Breast epithelium (tissue), 4 donors: ENCODE measurements at places on chromosomes 1 and 21. TPM values are rescaled to one million over a fixed set of nuclear protein-coding genes. Genes with fewer than 3 reads are reported as not detected.

DNA sequence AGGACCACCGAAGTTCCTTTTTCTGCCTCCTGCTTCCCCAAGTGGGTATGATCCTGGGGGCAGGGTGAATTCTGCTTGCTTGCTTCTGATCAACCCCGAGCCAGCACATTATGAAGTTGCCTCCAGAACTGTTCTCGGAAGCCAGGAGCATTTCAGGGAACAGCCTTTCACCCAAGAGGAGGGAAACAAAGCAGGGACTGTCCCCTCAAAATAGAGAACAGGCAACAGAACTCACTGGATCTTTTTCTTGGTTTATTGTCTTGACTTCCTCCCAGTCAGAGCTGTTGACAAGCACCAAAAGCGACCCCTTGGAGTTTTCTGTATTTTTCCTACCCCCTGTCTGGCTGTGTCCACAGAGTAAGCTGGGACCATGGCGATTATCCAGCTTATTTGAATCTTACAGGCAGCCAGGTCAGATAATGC is 258.3 kb upstream of the SGIP1 start:
- no peak overlapping the region for H3K4me3 ChIP-seq
- H3K27ac ChIP-seq: peak overlapping the region; percentile 46
- DNase-seq: no peak
- H3K4me1 ChIP-seq: peaks cover 31% of the 10 kb centered on the region

DNA sequence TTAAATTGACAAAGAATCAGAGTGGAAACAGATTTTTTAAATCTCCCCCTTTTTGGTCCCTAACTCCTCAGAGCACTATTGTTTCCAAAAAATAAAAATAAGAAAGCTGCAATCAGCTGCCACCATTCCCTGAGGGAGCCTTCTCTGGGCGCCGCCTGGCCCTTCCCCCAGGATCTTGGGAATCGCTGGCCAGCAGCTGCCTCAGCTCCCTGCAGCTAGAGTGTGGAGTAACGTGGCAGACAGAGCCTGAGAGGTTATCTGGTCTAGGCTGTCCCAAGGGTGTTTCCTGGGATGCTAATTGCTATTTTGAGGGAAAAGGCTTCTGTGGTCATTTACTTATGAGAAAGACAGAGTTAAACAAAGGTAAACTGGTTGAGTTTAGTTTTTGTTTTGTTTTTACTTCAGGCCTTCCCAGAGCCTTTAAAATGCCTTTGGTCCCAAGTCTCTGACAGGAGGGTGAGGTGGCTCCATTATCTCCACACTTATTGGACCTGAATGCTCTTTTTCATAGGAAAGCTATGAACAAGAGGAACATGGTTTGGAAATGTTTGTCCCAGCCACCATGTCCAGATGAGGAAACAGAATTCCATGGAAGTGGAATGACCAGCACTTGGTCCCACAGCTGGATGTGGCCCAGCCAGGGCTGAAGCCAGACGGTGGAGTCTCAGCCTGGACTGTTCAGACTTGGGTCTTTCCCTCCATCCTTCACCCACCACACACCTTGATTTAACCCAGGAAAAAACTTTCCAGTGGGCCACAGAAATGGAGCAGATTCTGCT is 14.1 kb upstream of the KIAA1614 start:
- H3K4me3 ChIP-seq: no peak overlapping the region
- H3K4me1 ChIP-seq: no peaks in the 10 kb centered on the region
- H3K27ac ChIP-seq: no peak overlapping the region
- DNase-seq: no peak
- no peaks in the 10 kb centered on the region for H3K36me3 ChIP-seq

DNA sequence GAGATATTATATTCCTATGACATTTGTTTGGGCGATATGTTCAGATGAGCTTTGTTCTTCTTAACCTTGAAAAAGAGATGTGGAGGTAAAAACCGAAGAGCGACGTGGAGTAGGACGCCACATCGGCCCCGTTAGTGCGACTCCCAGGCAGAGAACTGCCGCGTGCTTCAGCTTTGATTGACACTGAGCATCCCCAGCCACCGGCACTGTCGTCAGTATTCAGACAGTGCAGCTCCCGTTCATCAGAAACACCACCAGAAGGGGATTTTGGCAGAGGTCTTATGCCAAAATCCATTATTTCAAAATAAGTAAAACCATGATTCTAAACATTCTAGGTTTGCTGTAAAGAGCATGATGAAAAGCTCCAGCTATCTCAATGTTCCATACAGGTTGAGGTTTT is 66.5 kb downstream of the AGPAT3 start:
- no peak for DNase-seq
- H3K4me1 ChIP-seq: peaks cover 8% of the 10 kb centered on the region
- no peak overlapping the region for H3K27ac ChIP-seq
- no peaks in the 10 kb centered on the region for H3K36me3 ChIP-seq

SMG7 gene
- 43.3 TPM for total RNA-seq

HAO2 gene
- not detected for total RNA-seq

GLUL gene
- total RNA-seq: 1,940 TPM

OR10Z1 gene
- not detected for total RNA-seq

TMPRSS2 gene
- 32.1 TPM for total RNA-seq

KRTAP21-2 gene
- total RNA-seq: not detected

CNKSR1 gene
- 28.2 TPM for total RNA-seq

DNA sequence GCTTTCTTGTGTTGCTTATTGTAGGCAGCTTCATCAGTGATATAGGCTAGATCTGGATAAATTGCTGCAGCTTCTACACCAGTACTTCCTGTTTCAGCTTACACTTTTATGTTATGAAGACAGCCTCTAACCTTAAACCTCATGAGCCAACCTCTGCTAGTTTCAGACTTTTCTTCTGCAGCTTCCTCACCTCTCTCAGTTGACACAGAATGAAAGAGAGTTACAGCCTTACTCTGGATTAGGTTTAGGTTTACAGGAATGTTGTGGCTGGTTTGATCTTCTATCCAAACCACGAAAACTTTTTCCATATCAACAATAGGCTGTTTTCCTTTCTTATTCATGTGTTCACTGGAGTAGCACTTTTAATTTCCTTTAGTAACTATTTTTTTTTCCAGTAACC is 76.9 kb upstream of the RNPC3 start:
- H3K36me3 ChIP-seq: no peaks in the 10 kb centered on the region
- DNase-seq: no peak
- H3K4me1 ChIP-seq: no peaks in the 10 kb centered on the region
- no peaks in the 10 kb centered on the region for H3K27me3 ChIP-seq
- no peak overlapping the region for H3K4me3 ChIP-seq

DNA sequence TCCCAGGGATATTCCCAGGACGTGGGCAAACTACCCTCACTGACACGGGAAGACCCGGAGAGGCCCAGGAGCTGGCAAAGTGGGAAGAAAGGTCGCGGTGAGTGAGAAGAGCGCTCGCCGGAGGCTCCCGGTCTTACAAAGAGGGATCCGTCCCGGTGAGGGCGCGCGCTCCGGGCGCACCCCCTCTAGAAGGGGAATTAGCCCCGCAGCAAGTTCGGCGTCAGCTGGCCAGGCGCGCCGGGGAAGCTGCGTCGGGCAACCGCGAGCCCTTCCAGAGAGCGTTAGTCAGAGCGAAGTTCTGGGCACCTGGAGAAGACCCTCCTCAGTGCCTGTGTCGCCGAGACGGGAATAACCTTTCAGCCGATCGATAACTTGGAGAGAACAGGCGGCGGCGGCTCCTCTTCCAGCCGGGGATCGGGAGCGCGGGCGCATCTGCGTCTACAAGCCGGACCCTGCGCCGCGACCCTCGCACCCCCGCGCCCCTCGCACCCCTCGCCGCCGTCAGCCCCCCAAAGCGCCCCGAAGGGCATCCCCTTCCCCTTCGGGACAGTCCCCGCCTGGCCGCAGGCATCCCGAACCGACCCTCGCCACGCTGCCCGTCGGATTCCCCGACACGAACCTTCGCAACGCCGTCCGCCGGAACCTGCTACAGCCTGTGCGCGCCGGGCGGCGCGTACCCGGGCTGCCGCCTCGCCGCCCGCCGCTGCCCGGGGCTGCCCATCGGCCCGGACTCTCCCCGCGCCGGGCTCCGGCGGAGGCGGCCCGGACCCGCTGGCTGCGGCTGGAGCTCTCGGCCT is 485 bp downstream of the SIPA1L2 start:
- peaks cover 3% of the 10 kb centered on the region for H3K4me1 ChIP-seq
- DNase-seq: no peak
- H3K4me3 ChIP-seq: peak overlapping the region; percentile 83
- H3K27me3 ChIP-seq: no peaks in the 10 kb centered on the region

DNA sequence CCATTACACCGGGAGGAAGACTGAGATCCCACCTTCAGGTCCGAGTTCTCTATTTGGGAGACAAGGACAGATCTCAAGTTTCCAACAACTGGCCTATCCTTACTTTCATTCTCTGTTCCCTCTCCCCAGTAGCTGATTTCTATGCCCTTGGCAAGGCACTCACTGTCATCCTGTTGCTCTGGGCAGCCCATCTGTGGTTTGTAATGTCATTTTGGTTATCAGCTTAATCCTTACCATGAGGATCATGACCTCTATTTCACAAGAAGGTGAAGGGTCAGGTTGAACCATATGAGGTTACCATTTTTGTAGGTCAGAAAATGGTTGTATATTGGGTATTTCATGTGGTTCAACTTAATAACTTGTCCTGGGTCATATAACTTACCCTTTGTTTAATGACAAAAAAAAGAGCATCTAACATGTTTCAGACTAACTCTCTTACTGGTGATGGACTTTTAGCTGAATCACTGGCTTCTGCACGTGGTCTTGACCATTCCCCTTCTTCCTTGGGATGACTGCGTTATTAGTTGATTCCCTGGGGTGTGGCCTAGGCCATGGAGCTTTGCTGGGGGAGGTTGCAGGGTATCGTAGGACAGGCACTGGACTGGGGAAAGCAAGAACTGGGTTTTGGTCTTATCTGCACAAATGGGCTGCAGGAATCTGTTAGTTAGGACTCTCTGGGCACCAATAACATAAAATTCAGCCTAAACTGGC is 120.2 kb downstream of the ACTL8 start:
- no peaks in the 10 kb centered on the region for H3K27me3 ChIP-seq
- H3K4me3 ChIP-seq: no peak overlapping the region
- no peak overlapping the region for H3K27ac ChIP-seq
- H3K36me3 ChIP-seq: no peaks in the 10 kb centered on the region

- H3K4me1 ChIP-seq: no peaks in the 10 kb centered on the region
- no peak for DNase-seq
- H3K27ac ChIP-seq: no peak overlapping the region
- no peaks in the 10 kb centered on the region for H3K36me3 ChIP-seq
- H3K27me3 ChIP-seq: no peaks in the 10 kb centered on the region
- no peak overlapping the region for H3K4me3 ChIP-seq
Measured at GRCh38 chr1:93653656-93654055, 28.0 kb downstream of the BCAR3 start.

SPRR2E gene
- total RNA-seq: not detected

DNA sequence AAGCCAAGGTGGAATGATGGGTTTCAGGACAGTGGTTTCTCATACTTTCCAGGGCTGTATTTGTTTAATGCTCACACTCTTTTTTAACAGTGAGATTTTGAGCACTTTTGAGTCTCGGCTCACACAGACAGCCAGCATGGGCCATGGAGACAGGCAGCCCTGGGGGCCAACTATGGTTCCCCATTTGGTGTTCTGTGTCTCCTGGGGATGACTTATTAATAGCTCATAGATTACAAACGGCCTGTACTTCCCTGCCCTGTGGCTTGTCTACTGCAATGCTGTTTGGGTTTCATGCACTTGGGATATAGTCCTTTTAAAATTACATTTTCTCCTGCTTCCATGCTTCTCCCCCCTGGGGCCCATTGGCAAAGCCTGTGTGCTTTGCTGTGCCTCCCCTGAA is 178.3 kb downstream of the KCNJ6 start:
- H3K36me3 ChIP-seq: no peaks in the 10 kb centered on the region
- no peaks in the 10 kb centered on the region for H3K4me1 ChIP-seq
- H3K27me3 ChIP-seq: no peaks in the 10 kb centered on the region
- DNase-seq: no peak
- no peak overlapping the region for H3K27ac ChIP-seq

GRCh38 chr1:39335216-39335615 is 130.7 kb downstream of the MACF1 start:
- H3K27me3 ChIP-seq: no peaks in the 10 kb centered on the region
- no peak overlapping the region for H3K4me3 ChIP-seq
- H3K27ac ChIP-seq: no peak overlapping the region
- no peak for DNase-seq
- no peaks in the 10 kb centered on the region for H3K4me1 ChIP-seq

- no peak overlapping the region for H3K27ac ChIP-seq
- no peak overlapping the region for H3K4me3 ChIP-seq
- no peaks in the 10 kb centered on the region for H3K4me1 ChIP-seq
- DNase-seq: no peak
- H3K27me3 ChIP-seq: no peaks in the 10 kb centered on the region
Measured at GRCh38 chr1:198151688-198152087, 5.1 kb upstream of the NEK7 start.

WDR64 gene
- not detected for total RNA-seq

- H3K27ac ChIP-seq: no peak overlapping the region
- no peak for DNase-seq
- H3K36me3 ChIP-seq: no peaks in the 10 kb centered on the region
- H3K4me3 ChIP-seq: no peak overlapping the region
Measured at GRCh38 chr1:97372531-97372930, 548.3 kb downstream of the DPYD start.

DNA sequence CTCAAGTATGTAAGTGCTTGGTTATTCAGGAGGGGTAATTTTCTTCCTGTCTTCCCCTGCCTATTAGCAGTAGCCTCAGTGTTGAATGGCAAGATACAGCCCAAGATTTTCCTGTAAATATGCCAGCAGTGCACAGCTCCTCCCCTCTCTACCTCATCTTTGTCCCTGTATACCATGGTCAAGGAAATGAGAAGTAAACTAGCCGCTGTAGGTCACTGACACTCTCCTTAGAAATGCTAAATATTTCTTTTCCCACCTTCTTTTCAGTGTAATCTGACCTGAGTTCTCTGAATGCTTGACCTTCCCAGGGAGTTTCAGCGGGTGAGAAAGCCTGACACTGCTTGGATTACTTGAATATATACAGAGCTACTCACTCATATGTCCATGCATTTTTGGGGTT is 84.1 kb upstream of the ZNF326 start:
- DNase-seq: no peak
- H3K27ac ChIP-seq: no peak overlapping the region
- no peak overlapping the region for H3K4me3 ChIP-seq
- no peaks in the 10 kb centered on the region for H3K27me3 ChIP-seq
- no peaks in the 10 kb centered on the region for H3K36me3 ChIP-seq

TMEM269 gene
- under 0.01 TPM for total RNA-seq
